ENCODE measurements at places on chromosomes 3 and 15. TPM values are rescaled to one million over a fixed set of nuclear protein-coding genes. Genes with fewer than 3 reads are reported as not detected.

Gene ATP13A5
- not detected for total RNA-seq

Gene LEKR1
- total RNA-seq, result 0.45 TPM

Gene CIP2A
- total RNA-seq, result 20.5 TPM

Gene TGM5
- not detected for total RNA-seq

Gene AP3B2
- total RNA-seq, result 0.15 TPM
